ENCODE measurements at places on chromosomes 6 and 20.
A peak's percentile ranks its signal among the peaks of the same experiment; 100 is the strongest.

DNA sequence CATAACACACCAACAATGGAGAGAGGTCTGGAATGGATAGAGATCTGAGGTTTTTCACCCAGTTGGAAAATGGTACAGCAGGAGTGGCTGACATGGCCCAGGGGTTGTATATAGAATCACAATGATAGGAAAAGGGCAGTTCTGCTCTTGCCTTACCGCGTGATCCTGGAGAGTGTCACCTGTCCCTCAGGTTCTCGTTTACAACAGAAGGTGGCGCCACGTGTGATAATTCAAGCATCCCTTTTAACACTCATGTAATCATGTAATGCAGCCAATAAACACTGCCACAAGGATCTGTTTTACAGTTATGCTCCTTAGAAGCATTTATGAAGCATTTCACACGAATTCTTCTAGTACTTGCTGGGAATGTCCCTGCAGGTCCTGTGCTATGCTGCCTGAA is 12.9 kb upstream of the WFDC2 start:
- no peaks in the 10 kb centered on the region for H3K27me3 ChIP-seq
- no peaks in the 10 kb centered on the region for H3K36me3 ChIP-seq
- no peak overlapping the region for H3K4me3 ChIP-seq

GRCh38 chr6:162887981-162888689 is 160.4 kb downstream of the PACRG start:
- no peaks in the 10 kb centered on the region for H3K36me3 ChIP-seq
- no peaks in the 10 kb centered on the region for H3K4me1 ChIP-seq
- H3K4me3 ChIP-seq = no peak overlapping the region
- no peak for DNase-seq
- H3K27ac ChIP-seq = no peak overlapping the region
- no peaks in the 10 kb centered on the region for H3K27me3 ChIP-seq

- H3K27me3 ChIP-seq = no peaks in the 10 kb centered on the region
- H3K4me3 ChIP-seq = no peak overlapping the region
- peaks cover 5% of the 10 kb centered on the region for H3K36me3 ChIP-seq
- no peak overlapping the region for H3K27ac ChIP-seq
- no peaks in the 10 kb centered on the region for H3K4me1 ChIP-seq
Observed at GRCh38 chr6:85580118-85580877, 13.4 kb downstream of the SNX14 start.

GRCh38 chr6:163254341-163254835 is 160.1 kb upstream of the QKI start:
- no peak overlapping the region for H3K4me3 ChIP-seq
- no peaks in the 10 kb centered on the region for H3K36me3 ChIP-seq
- no peak overlapping the region for H3K27ac ChIP-seq
- DNase-seq = no peak

DNA sequence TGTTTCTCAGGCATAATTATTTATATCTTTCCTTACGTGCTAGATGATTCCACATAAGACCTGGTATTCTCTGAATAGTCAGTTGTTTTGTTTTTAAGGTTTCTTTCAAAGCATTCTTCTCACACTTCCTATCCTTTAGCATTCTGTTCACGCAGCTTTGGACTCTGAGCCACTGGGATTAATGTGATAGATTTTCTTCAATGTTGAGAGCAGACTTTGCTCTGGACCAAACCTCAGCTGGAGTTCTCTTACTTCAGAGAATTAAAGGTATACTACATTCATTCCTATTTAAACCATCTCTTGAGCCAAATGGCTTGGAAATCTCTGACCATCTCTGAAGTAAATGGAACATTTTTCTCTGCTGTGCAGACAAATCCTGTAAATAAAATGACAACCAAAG is 70.7 kb upstream of the TRAF3IP2 start:
- H3K27me3 ChIP-seq = no peaks in the 10 kb centered on the region
- no peak overlapping the region for H3K27ac ChIP-seq
- no peaks in the 10 kb centered on the region for H3K4me1 ChIP-seq
- peaks cover 87% of the 10 kb centered on the region for H3K36me3 ChIP-seq

GRCh38 chr20:44593751-44594150 is 11.4 kb downstream of the PKIG start:
- H3K27ac ChIP-seq = no peak overlapping the region
- no peak for DNase-seq
- H3K4me3 ChIP-seq = no peak overlapping the region
- H3K27me3 ChIP-seq = no peaks in the 10 kb centered on the region

DNA sequence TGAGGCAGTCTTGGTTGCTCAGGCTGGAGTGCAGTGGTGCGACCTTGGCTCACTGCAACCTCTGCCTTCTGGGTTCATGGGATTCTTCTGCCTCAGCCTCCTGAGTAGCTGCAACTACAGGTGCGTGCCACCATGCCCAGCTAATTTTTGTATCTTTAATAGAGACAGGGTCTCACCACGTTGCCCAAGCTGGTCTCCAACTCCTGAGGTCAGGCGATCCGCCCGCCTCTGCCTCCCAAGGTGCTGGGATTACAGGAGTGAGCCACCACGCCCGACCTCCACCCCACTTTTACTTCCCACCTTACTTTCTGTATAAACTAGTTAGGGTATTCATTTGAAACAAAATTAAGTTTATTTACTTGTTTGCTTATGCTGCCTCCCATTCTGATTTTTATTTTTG is 86.5 kb downstream of the NCOA3 start:
- peaks cover 45% of the 10 kb centered on the region for H3K36me3 ChIP-seq
- no peaks in the 10 kb centered on the region for H3K27me3 ChIP-seq
- H3K27ac ChIP-seq = no peak overlapping the region

DNA sequence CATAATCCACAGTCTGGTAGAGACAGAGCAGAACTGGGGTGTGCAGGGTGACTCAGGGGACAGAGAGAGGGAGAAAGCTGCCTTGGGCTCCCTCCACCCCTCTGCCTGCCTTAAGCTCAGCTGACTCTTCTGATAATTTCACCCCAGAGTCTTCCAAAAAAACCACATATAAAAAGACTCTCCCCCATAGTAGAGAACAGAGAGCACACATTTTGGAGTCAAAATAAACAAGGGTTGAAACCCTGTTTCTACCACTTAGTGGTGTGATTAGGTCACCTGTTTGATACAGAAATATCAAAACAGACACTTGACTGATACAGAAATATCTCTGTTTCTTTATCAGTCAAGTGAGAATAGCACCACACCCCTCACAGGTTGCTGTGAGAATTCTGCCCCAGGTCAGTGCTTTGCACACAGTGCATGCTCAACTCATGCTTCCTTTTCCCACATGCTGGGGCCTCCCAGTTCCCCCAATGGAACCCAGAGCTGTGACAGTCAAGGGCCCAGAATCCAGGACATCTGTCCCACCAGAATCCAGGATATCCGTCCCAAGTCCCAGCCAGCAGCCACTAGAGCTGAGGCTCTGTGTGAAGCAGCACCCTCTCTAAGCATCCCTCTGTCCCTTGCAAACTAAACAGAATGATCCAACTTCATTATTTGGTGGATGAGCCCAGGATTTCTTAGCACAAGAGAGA is 1.2 kb downstream of the TREML2 start:
- peaks cover 49% of the 10 kb centered on the region for H3K4me1 ChIP-seq
- no peaks in the 10 kb centered on the region for H3K36me3 ChIP-seq
- DNase-seq = peak; percentile 76

GRCh38 chr6:17574866-17575560 is 25.1 kb upstream of the FAM8A1 start:
- no peak overlapping the region for H3K27ac ChIP-seq
- no peak overlapping the region for H3K4me3 ChIP-seq
- no peak for DNase-seq
- no peaks in the 10 kb centered on the region for H3K36me3 ChIP-seq
- H3K27me3 ChIP-seq = peaks cover 9% of the 10 kb centered on the region

DNA sequence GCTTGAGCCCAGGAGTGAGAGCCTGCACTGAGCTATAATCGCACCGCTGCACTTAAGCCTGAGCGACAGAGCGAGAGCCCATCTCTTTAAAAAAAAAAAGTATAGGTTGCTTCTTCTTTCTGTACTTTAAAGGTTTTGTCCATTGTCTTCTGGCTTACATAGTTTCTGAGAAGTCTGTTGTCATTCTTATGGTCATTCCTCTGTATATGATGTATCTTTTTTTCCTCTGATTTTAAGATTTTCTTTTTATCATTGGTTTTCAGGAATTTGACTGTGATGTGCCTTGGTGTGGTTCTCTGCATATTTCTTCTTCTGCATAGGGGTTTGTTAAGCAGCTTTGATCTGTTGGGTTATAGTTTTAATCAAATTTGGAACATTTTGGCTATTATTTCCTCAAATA is 29.1 kb downstream of the QRSL1 start:
- DNase-seq = no peak
- no peaks in the 10 kb centered on the region for H3K4me1 ChIP-seq
- peaks cover 51% of the 10 kb centered on the region for H3K36me3 ChIP-seq
- no peak overlapping the region for H3K4me3 ChIP-seq
- H3K27me3 ChIP-seq = no peaks in the 10 kb centered on the region

- no peaks in the 10 kb centered on the region for H3K27me3 ChIP-seq
- no peak overlapping the region for H3K4me3 ChIP-seq
- no peaks in the 10 kb centered on the region for H3K4me1 ChIP-seq
Observed at GRCh38 chr6:139982195-139982594, 607.7 kb upstream of the CITED2 start.

- no peak overlapping the region for H3K27ac ChIP-seq
- H3K27me3 ChIP-seq = peaks cover 5% of the 10 kb centered on the region
- H3K4me3 ChIP-seq = no peak overlapping the region
- DNase-seq = no peak
- H3K36me3 ChIP-seq = no peaks in the 10 kb centered on the region
Observed at GRCh38 chr6:148509119-148509799, 166.6 kb downstream of the SASH1 start.

DNA sequence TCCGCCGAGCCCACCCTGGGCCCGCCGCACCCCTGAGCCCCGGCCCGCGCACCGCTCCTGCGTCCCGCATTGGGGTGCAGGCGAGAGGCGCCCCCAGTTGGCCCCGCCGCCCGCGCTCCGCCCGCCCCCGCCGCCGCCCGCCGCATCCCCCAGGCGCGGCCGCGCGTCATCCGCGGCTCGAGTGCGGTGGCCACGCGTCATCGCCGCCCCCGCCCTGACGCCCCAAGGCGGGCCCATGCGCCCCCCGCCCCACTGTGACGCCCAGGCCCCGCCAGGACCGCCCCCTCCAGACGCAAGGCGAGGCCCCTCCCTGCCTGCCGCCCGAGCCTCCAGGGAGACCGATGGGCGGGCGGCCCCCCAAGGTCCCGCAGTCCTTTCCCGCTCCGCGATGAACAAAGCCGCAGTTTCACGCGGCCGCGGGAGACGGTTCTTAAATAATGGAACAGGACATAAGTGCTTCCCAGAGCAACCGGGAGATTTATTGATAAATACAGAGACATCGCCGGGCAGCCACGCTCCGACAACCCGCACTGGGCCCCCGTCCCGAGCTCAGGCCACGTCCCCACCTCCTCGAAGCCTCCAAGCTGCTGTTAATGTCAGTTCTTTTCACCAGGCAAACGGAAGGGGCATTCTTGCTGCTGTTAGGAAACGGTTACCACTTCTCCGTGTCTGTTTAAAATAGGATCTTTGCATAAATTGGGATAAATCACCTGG is at the start of gene ANKRD60:
ANKRD60 (minus strand) TSS at position 170 of the 714 bp plus-strand sequence; CDS start at position 170, 0 bp downstream.
- H3K4me1 ChIP-seq = peaks cover 9% of the 10 kb centered on the region
- DNase-seq = peak; percentile 59
- H3K36me3 ChIP-seq = no peaks in the 10 kb centered on the region
- H3K27me3 ChIP-seq = peaks cover 24% of the 10 kb centered on the region
- H3K27ac ChIP-seq = no peak within 1 kb of the TSS
- H3K4me3 ChIP-seq = no peak within 1 kb of the TSS

DNA sequence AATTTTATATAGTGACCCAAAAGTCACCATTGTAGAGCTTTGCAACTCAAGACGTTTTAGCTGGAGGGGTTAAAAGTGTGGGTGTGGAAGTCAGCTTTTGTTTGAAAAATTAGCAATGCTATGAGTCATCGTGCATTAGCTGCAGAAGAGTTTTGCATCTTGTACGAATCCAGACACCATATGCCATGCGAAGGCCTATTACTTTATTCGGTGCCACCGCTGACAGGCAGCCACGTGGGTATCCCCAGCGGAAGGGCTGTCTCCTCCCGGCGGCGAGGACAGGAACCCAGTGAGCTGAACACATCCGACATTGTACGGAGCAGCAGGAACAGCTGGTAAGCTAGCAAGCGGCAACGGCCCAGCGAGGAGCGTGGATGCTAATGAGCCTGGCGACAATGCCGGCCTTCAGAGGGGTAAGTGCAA is 84.4 kb downstream of the INSM1 start:
- H3K4me3 ChIP-seq = peak overlapping the region; percentile 69
- no peaks in the 10 kb centered on the region for H3K27me3 ChIP-seq
- H3K27ac ChIP-seq = no peak overlapping the region
- peaks cover 16% of the 10 kb centered on the region for H3K4me1 ChIP-seq
- DNase-seq = peak; percentile 45

DNA sequence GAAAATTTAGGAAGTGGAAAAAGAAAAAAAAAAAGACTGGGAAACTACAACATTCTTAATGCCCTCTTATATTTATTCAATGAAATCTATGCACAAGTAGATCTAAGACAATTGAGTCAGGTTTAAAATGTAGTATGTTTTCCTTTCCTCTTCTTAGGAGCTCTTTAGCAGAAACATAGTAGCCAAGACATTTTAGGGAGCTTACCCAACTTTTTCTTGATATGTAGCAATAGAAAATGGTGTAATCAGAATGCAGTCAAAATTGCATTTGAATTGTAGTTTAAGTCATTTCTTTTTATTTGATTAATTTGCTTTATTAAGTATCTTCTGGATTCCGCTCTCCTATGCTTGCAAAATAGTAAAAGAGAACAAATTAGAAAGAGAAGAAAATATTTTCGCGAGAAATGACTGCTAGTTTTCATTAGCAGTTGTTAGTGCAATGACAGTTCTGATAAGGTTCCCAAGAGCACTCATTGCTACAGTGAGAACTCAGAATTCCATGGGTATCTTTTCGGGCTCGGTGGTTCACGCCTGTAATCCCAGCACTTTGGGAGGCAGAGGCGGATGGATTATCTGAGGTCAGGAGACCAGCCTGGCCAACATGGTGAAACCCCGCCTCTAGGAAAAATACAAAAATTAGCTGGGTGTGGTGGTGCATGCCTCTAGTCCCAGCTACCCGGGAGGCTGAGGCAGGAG is 52.2 kb downstream of the JARID2 start:
- H3K27me3 ChIP-seq = no peaks in the 10 kb centered on the region
- H3K4me1 ChIP-seq = peaks cover 35% of the 10 kb centered on the region
- H3K27ac ChIP-seq = no peak overlapping the region
- H3K4me3 ChIP-seq = no peak overlapping the region
- H3K36me3 ChIP-seq = no peaks in the 10 kb centered on the region
- no peak for DNase-seq

All from CD4-positive, CD25-positive, alpha-beta regulatory T cell (primary cell).